Stimulated activated CD8-positive, alpha-beta memory T cell treated with anti-CD3 and anti-CD28 coated beads, Interleukin-7, amount 100 ng/mL, for 48 hours (primary cell): ENCODE measurements at places on chromosomes 3 and 15.

DNA sequence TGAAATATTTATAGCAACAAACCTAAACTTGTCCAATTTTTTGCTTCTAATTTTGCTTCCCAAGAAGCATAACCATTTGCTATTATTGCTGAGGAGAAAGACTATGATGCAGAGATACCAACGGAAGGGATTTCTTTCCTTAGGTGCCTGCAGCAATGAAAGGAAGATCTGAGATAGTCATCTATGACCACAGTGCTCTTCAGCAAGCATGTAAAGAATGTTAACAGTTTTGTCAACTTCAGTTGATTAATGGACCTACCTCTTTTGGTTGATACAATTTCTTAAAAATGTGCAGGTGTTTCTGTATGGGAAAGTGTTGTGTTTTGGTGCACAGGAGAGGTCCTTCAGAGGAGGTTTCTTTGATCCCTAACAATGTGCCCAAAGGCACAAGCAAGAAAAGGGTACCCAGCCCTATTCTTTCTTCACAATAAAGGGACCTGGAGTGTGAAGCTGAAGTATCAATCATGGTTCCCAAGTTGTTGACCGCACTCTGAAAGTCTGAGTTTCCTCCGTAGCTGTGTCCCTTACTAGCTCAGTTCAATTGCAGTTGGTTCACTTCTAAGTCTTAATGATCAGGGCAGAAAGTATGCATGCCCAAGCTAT, 307.7 kb upstream of the KCNH8 start:
- DNase-seq: no peak

DNA sequence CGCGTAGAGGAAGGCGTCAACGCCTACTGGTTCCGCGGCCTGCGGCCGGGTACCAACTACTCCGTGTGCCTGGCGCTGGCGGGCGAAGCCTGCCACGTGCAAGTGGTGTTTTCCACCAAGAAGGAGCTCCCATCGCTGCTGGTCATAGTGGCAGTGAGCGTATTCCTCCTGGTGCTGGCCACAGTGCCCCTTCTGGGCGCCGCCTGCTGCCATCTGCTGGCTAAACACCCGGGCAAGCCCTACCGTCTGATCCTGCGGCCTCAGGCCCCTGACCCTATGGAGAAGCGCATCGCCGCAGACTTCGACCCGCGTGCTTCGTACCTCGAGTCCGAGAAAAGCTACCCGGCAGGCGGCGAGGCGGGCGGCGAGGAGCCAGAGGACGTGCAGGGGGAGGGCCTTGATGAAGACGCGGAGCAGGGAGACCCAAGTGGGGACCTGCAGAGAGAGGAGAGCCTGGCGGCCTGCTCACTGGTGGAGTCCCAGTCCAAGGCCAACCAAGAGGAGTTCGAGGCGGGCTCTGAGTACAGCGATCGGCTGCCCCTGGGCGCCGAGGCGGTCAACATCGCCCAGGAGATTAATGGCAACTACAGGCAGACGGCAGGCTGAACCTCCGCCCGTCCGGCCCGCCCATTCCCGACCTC, 4.1 kb downstream of the ISLR2 start:
- no peak for DNase-seq

- no peak for DNase-seq
Observed at GRCh38 chr3:71057526-71057894, 526.0 kb downstream of the FOXP1 start.

DNA sequence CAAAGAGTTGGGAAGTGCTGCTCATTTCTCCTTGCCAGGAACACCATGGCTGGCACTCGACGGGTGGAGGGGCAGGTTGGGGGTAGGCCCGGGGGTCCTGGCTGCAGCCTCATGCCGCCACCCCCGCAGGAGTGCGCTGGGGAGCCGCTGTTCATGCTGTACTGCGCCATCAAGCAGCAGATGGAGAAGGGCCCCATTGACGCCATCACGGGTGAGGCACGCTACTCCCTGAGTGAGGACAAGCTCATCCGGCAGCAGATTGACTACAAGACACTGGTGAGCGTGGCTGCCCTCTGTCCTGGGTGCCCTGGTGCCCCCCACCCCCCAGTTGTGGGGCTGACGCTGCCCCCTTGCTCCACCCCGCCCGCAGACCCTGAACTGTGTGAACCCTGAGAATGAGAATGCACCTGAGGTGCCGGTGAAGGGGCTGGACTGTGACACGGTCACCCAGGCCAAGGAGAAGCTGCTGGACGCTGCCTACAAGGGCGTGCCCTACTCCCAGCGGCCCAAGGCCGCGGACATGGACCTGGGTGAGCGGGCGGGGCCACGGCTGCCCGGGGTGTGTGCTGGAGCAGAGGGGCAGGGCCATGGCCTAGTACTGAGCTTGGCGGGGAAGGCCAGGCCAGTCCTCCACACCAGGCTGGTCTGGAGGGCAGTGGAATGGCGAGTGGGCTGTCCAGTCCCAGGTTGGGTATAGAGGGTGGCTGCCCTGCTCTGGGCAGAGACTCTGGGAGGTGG, 45.1 kb downstream of the PLXNA1 start:
- DNase-seq: no peak

DNA sequence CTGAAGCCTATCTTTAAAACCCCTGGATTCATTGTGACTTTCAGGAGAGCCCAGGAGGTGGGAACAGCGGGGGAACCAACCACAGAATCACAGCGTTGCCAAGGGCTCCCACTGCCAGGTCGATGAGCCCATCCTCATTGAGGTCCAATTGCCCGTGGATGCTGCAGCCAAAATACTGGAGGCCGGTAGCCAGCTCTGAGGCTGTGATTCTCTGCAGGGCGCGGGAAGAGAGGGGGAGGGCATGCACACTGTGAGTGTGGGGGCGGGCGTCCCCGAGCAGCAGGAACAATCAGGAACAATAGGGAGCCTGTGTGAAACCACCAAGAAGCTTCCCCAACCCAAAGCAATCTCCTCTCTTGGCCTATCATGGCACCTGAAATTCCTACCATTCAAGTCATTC, 53.4 kb downstream of the FEM1B start:
- no peak for DNase-seq

DNA sequence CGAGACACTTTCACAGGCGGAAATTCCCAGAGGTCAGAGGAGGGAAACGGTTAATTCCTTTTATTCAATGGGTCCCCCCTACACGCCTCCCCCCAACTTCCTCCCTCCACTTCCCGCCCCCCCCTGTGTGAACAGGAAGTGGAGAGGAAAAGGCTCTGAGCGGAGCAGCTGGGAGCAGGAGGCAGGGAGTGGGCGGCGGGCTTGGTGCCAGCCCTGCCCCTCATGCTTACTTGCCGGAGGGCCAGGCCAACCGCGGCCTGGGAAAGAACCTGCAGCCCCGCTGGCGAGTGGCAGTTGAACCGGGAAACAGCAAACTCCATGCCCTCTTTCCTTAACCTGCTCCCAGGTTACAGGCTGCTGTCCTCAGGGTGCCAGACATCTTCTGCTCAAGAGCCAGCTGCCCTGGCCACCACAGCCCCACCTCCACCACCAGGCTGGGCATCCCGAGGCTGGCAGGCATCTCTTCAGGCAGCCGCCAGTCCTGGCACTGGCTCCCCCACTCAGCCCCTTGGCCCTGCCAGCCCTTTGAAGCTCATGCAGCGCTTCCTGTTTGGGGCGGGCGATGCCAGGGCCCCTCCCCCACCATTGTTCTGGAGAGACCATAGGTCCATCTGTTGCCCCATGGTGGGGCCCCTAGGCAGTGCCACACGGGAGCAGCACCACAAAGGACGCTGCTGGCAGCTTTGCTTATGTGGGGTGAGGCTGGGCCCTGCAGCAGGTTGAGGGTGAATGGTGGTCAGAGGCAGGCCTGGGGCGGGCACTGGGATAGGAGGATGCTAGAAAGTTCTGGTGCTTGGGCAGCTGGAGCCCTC, 12.9 kb downstream of the VPS18 start:
- DNase-seq: no peak

DNA sequence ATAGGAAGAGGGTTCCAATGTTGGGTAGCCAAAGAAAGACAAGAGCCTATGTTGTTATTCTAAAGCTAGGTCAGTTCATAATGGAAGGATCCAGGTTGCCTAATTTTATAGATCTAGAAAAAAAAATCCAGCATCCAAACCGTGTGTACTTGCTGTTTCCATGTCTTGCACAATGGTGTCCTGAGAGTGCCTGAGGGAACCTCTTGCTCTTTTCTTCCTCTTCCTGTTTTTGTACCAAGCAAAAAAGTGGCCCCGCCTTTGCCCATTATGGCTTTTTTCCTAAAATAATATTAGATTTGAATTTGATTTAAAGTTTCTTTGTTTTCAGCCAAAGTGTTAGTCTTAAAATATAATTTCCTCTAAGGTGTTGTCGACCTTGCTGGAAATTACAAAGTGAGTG, 224.4 kb downstream of the RYR3 start:
- DNase-seq: no peak

- DNase-seq: no peak
Observed at GRCh38 chr3:16504242-16504641, 9.3 kb downstream of the RFTN1 start.

GRCh38 chr3:180073561-180073960, 36.8 kb upstream of the PEX5L start:
- DNase-seq: no peak

GRCh38 chr15:45921376-45921775, 286.5 kb downstream of the SQOR start:
- no peak for DNase-seq

DNA sequence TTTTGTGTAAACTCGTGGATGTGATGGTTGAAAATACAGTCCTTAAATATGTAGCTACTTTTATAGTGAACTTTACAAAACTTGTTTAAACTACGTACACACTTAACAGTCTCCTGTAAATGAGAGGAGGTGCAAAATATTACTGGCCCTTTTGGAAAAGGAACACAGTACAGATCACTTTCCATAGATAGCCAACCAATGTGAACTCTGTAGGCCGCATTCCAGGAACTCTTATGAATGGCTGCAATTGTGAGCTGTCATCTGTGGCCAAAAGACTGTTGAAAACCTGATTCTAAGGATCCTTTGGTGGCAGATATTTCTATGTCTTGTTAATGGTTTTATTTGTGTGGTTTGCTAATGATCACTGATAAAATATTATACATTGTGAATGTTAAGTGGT, 6.2 kb downstream of the TSC22D2 start:
- no peak for DNase-seq

DNA sequence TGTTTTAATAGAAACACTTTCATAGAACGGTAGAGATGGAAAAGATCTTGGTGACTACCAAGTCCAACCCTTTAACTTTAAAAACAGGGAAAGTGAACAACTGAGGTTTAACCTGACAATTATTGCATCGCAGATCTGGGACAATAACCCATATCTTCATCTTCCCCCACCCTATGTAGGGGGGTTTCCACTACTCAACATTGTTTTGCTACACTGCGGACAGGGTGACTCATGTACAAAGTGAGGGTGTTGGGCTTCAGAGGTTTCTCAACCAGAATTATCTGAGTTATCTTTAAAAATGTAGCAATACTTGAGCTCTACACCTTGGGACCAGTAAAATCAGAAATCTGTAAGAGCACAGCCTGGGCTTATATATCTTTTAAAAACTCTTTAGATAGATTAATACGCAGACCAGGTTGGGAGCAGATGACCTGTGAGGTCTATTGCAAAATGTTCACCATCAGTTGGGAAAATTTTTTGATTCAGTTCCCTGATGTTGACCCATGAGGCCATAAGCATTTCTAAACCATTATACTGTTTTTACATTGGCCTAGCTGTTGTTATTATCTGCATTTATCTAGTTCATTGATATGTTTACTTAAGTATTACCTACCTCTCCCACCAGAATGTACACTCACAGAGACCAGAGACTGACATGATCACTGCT, 103.6 kb upstream of the ICE2 start:
- no peak for DNase-seq
